ENCODE measurements at places on chromosomes 5 and 9. TPM values are rescaled to one million over a fixed set of nuclear protein-coding genes. Genes with fewer than 3 reads are reported as not detected.

BRD9 gene
- total RNA-seq: 23.9 TPM

EGFL7 gene
- total RNA-seq: 86.8 TPM

DDX41 gene
- 50.9 TPM for total RNA-seq

- no peak for DNase-seq
These were observed 12.3 kb downstream of the RMI1 start for GRCh38 chr9:83992901-83993300.

C9orf153 gene
- total RNA-seq: not detected

CARD9 gene
- 0.69 TPM for total RNA-seq

DNA sequence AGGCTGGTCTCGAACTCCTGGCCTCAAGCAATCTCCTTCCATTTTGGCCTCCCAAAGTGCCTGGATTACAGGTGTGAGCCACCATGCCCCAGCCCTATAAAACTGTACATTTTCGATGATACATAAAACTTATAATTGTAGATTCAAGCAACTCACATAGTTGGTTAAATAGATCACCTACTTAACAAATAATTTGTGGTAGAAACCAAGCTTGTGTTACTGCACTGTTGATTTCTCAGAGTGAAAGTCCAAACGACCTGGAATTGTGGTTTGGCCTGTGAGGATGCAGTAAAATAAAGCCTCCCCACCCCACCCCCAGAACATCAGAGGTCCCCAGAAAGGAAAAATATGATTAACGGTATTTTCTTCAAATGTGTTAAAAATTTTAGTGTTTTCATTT lies 92.7 kb downstream of the TRIO start:
- DNase-seq: no peak

CCL19 gene
- 2.9 TPM for total RNA-seq

DNA sequence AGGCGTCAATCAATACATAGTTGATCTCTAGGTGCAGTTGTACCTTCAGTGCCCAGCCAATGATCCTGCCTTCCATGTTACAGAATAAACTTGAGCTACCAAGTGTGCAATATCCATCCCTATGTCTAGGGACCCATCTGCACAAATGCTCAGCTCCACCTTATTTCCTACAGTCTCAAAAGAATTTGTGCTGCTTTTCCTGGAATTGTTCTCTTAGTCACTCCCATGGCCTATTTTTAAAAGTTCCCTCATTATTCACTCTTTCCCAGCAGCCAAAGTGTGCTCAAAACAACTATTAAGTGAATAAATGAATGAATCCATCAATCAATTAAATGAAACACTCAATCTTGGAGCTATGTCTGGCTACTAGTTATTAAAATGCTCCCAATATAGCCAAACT lies 14.7 kb downstream of the LIX1 start:
- no peak for DNase-seq
